ENCODE measurements at places on chromosomes 1 and 21. TPM values are rescaled to one million over a fixed set of nuclear protein-coding genes. Genes with fewer than 3 reads are reported as not detected.
A peak's percentile ranks its signal among the peaks of the same experiment; 100 is the strongest.

GRCh38 chr21:19261731-19262376, 858.3 kb upstream of the TMPRSS15 start:
- no peak for DNase-seq

DNA sequence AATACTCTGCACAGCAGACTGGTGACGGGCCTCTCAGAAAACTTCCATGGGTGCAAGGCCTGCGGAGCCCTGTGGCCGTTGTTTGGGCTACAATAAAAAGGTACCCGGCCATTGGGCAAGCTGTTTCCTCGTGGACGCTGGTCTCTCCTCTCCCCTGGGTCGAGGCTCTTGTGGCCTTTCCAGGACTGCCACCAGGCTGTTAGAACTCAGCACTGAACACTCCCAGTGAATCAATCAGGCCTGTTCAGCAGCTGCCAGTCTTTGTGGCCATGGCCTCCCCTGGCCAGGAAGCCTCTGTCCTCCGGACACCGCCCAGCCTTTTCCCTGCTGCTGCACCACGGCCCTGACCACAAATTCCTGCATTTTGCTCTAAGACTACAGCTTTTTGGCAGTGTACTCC, 33.0 kb upstream of the ACTRT2 start:
- no peak for DNase-seq

DNA sequence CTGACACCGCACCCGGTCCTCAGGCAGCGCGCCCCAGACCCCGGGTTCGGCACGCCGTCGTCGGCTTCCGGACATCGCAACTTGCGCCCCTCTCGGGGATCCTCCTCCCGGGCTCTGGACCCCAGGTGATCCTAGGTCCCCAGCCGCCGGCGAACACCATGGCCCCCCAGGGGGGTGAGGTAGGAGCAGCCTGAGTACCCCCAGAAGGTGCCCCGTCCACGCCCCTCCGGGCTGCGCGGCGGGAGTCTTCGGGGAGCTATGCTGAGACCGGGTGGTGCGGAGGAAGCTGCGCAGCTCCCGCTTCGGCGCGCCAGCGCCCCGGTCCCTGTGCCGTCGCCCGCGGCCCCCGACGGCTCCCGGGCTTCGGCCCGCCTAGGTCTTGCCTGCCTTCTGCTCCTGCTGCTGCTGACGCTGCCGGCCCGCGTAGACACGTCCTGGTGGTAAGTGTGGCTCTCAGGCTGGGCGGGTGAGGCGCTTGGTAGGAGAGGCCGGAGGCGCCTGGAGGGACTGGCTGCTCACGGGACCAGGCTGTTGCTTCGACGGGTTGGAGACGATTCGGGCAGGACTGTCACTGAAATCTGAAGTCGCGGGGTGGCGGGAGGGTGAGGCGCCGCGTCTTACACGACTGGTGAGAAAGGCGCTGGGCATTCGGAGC, 367 bp downstream of the WNT2B start:
- peak; percentile 60 for DNase-seq

DNA sequence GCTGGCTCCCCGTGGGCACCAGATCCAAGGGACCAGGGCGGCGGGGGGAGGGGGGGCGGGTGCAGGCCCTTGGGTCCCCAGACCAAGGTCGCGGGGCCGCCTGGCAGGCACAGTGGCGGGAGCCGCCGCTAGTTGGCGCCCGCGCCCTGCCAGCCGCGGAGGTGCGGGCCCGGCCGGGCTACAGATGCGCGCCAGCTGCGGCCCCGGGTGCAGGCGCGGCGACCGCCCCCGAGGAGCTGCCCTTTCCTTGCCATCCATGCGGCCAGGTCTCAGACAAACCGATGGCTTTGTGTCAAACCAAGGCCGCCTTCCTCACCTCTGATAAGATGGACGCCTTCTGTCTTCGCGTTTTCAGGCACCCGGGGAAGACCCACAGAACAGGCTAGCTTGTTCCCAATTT, 2.2 kb upstream of the RUNX3 start:
- peak; percentile 83 for DNase-seq

DNA sequence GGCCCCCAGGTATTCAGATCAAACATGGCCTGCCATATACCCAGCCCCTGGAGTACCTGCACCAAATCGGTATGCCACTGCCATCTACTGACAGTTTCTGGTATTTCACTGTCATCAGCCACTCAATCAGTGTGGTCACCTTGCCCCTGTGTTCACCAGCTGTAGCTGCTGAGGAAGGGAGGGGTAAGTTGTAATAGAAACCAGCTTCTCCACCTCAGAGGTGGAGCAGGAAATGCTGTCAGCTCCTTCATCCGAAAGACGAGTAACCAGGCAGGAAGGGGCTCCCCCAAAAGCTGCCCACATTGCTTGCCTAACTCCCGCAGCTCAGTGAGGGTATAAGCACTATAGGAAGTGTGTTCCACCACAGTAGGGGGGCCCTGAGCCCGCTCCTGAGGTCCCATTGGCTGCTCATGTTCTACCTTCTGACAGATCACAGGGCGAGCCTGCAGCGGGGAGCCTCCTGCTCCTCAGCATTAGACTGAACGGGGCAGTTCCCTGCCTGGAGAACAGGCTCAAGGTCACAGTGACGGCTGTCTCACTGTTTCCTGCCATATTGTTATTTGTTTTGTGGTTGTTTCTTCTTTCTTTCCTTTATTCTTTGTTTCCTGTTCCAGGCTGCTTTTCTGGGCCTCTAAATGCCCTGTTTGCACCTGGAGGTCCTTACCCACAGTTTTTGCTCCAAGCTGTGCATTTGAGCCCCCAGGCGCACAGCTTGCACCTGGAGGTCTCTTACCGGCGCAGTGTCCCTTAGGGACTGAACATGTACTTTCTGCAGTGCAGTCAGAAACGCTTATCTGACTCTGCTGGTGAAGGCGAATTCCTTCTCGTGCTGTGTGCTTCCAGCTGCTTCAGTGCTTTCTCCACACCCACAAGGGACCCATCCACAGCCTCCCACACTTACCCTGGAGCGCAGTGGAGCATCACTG, 1638.3 kb downstream of the MRPL39 start:
- DNase-seq = peak; percentile 75

GRCh38 chr1:182366596-182366995, 25.0 kb downstream of the GLUL start:
- no peak for DNase-seq

GRCh38 chr1:94678202-94678848, 136.8 kb upstream of the F3 start:
- DNase-seq = no peak

Gene BCAN
- total RNA-seq = 0.88 TPM

Gene C1QTNF12
- 4.4 TPM for total RNA-seq

Gene PLD5
- 3.7 TPM for total RNA-seq

Gene FHAD1
- 1.9 TPM for total RNA-seq

All from H9 (cell line).